Kidney glomerular epithelial cell (primary cell): ENCODE measurements at places on chromosomes 7 and 10.

DNA sequence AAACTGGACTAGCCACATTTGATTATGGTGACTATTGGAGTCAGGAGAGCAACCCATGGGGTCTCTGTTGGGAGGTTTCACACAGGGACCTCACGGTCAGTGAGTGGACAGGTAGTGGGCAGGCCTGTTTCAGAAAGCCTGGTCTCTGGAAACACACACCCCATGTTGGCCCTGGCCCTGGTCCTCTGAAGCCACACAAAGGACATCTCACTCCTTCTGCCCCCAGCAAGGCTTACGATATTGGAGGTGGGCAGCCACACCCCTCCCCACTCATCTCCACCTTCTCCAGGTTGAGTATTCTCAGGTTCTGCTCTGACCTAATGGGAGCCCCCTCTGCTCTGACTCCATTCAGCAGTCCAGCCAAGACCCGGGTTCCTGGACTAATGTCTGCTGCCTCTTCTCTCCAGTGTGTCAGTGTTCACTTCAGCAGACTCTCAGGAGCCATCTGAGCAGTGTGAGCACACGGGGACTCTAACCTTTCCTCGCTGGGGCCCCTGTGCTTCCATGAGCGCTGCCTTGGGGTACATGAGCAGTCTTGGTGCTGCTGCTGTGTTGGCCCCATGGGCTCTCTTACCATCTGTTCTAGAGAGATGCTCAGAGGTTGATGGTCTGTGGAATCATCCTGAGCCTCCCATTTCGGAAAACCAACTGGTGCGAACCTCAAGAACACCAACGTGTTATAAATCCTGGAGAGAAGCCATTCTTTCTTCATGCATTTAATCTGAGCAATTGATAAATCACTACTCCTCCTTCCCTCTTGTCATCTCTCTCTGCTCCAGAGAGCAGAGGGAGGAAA lies 748.6 kb downstream of the GRID1 start:
- DNase-seq, result no peak

GRCh38 chr7:103119791-103120291 lies 29.1 kb downstream of the NAPEPLD start:
- no peak for DNase-seq

- no peak for DNase-seq
Observed at GRCh38 chr7:132377015-132377414, 199.3 kb downstream of the PLXNA4 start.

- DNase-seq, result peak; percentile 94
Observed at GRCh38 chr7:138460176-138460648, at the start of gene TRIM24. Gene TRIM24 (plus strand): TSS chr7:138460259. CDS start chr7:138460549, 290 bp downstream.

GRCh38 chr7:85765698-85766298 lies 578.9 kb upstream of the SEMA3D start:
- no peak for DNase-seq
